ENCODE measurements at places on chromosomes 11 and 22.

DNA sequence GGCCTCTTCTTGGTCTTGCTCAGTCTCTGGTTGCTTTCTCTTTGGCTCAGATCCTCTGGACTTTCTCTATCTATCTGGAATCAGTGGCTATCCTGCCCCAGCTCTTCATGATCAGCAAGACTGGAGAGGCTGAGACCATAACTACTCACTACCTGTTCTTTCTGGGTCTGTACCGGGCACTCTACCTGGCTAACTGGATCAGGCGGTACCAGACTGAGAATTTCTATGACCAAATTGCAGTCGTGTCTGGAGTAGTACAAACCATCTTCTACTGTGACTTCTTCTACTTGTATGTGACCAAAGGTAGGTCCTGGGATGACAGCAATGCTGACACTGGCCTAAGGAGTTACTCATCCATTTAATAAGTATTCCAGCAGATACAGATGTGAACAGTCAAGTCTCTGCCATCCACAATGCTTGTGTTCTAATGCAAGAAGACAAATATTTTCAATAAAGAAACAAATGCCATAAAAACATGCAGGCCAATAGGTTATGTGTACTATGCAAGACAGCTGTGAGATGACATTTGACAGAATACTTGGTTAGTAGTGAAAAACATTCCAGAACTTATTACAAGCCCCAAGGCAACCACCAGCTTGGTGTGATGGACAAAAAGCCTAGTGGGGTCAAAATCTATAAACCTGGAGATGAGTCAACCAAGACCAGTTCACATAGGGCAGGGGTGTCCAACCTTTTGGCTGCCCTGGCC is 13.4 kb downstream of the KDELR3 start:
- no peak for DNase-seq

GRCh38 chr11:14357881-14358728 is 878 bp downstream of the RRAS2 start:
- DNase-seq = peak; percentile 57

- peak; percentile 93 for DNase-seq
Measured at GRCh38 chr11:121589946-121590537, 137.3 kb upstream of the SORL1-AS1 start.

DNA sequence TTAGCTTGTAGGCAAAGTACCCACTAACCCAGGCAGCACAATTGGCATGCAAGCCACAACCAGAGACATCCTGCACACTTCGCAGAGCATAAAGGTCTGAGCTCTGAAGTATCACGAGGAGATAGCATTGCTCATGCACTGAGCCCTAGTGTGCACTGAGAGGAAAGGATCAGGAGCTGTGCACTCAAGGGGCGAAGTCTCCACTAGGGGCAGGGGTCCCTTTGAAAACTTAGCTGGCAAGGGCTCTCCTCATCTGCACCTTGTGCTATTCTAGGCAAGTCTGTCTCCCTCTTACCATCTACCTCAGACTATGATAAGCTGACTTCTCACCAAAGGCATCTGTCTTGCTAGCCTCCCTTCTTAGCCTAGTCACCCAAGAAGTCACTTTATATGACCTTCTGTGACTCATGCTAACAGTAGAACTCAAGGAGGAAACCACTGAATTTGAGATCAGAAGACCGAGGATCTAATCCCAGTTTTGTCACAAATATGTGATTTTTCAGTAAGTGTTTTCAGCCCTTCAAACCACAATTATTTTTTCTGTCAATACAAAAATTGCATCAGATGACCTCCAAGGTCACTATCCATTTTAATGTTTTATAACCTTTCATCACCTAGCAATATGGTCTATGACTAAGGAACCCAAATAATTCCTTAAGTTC is 1078.0 kb downstream of the NTM start:
- DNase-seq = no peak

DNA sequence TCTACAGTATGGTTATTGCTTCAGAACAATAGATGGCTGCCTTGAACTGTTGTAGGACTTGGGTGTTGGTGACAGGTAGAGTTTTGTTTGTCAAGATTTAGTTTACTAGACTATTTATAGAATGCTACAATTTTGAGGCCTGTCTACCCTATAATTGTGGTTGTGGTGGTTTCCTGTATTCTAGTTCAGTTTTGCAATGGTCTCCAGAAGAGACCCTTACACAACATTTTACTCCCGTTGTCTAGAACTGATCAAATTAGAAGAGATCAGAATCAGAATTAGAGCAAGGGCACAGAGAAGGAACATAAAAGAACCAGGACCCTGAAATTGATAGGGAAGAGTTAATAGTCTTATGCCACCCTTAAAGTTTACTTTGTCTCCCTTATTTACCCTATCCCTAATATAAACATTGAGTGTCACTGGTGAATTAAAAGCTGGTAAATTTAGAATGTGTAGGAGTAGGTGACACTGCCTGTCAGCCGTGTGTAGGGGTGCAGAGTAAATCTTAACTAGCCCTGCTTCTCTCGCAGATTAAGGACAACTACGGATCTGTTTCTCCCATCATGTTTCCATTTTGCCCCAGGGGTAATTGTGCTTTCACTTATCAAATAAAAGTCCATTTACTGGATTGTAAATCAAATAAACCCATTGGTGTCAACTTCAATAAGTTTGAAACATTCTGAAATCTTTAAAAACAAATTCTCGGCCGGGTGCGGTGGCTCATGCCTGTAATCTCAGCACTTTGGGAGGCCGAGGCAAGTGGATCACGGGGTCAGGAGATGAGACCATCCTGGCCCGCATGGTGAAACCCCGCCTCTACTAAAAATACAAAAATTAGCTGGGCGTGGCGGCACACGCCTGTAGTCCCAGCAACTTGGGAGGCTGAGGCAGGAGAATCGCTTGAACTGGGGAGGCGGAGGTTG is 10.9 kb upstream of the PHLDB1 start:
- no peak for DNase-seq

GRCh38 chr11:133064152-133064877 is 468.0 kb downstream of the OPCML start:
- DNase-seq = no peak

DNA sequence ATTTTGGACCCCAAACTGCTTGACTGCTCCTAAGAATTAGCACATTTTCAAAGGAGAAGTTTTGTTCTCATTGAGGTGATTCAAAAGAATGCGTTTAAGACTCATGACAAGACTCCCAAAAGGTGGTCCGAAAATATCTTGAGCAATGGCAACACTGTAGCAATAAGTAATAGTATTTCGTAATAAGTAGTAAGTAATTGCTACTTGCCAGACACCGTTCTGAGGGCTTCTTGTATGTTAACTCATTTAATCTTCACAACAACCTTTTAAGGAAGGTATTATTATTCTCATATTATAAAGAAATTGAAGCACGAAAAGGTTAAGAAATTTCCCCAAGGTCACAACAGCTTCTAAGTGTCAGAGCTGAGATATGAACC is 184.0 kb upstream of the SORL1-AS1 start:
- DNase-seq = no peak
